Renal cortex interstitium (tissue), 15 donors: ENCODE measurements at places on chromosomes 1 and 21. TPM values are rescaled to one million over a fixed set of nuclear protein-coding genes. Genes with fewer than 3 reads are reported as not detected.

The PLA2G5 gene
- not detected for polyA plus RNA-seq

DNA sequence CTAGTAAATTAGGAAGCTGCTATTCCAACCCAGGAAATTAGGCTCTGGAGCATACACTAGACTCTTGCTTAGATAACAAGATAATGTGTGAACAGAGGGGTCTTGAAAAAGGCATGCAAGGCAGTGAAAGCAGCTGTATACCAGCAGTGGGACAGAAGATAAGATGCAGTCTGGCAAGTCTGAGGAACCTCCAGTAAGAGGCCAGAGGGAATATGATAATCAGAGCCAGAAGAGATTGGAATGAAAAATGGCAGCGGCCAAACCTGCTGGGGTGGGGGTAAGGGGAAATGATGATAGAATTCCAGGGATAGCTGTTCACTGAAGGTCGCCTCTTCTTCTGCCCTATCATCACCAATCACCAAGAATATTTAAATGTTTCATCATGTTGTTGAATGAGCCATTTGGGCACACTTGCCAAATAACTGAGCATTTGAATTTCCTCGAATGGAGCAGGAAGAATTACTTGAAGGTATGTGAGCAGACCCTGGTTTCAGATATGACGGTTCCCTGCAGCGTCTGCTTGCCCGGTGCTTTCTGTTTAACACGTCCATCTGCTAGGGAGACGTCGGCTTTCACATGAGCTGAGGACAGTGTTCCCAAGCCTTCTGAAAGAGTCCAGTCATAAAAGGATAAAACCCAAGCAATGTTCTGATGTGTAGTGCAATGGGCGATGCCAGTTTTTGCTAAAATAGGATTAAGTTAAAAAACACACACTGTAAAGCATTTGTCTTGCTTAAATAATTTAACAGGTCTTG is 173.3 kb downstream of the RWDD3 start:
- DNase-seq: no peak

GRCh38 chr1:162373541-162374260 is 3.0 kb downstream of the SPATA46 start:
- DNase-seq: no peak

- DNase-seq: no peak
These were observed 82.1 kb downstream of the RAVER2 start for GRCh38 chr1:64826991-64827390.

DNA sequence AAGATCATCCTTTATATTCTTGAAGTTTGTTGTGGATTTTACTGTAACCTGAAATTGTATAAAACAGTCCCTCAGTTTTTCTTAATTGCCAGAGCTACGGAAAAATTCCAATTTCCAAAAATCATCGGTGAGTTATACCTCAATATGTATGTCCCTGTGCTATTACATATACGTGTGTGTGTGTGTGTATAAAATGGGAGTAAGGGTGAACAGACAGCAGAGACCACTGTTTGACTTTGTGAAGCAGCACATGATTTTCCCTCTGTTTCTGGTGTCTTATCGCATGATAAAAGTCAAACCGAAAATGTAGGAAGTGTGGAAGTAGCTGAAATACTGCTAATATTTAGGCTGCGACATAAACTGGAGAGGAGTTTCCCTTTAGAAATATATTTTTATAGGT is 1.2 kb downstream of the OR2T1 start:
- no peak for DNase-seq

GRCh38 chr1:153485863-153486262 is 25.4 kb upstream of the S100A7 start:
- DNase-seq: no peak
